Thoracic aorta (tissue), 2 donors: ENCODE measurements at places on chromosomes 5 and 9. TPM values are rescaled to one million over a fixed set of nuclear protein-coding genes. Genes with fewer than 3 reads are reported as not detected.

- no peak for DNase-seq
Observed at GRCh38 chr9:74362423-74362822, 134.7 kb upstream of the RORB start.

Gene C9orf152
- total RNA-seq: not detected

DNA sequence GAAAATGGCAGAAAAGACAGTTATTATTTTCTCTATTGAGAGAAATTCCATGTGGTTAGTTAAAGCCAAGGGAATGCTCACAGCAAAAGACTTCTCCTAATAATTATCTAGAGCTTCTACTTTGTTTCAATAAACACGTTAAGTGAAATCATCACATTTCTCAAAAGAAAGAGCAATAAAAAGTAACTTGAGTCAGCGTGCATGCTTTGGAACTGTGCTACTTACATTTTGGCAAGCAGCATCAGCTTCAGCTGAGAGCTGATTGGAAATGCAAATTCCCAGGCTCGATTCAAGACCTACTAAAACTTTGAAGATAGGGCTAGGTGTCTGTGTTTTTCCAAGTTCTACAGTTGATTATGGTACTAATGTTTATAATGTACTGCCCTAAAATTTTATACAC lies 132.1 kb downstream of the CDH18 start:
- DNase-seq: no peak

- DNase-seq: no peak
Observed at GRCh38 chr9:27817747-27818146, 244.5 kb upstream of the C9orf72 start.

DNA sequence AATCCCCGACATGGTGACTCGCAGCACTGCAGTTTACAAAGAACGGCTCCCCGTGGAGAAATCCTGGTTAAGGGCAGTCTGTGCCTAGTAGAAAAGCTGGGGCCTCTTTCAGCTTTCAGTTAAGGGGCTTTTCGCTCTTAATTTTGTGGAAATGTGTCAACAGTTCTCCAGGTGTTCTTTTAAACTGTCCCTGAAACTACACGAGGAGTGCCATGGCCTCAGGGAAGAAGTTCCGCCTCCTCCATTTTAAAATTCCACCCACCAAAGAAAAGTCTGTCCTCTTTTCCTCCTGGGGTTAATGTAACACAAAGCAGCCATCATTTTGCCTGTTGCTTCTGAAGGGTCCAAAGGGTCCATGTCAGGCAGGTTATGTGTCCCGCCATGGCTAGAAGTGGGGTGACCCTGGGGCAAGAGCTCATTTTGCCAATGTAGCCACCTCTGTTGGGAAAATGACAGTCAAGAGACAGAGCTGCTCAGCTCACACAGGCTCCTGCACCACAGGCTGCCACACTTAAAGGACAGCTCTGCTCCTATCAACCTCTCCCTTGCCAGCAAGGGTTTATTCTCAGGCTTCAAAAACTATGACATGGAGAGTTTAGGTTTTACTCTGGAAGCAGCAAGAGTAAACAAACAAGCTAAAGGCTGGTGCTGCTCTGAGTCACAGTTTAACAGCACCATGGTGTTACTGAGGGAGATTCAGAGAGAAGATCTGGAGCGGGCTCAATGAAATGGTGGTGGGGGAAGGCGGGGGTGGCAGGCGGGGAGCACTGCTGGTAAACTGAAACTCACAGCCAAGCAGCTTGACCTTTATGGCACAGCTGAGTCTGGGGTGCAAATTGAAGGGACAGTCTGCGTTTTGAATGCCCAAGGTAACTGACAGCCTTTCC lies 3.2 kb downstream of the WHRN start:
- DNase-seq: no peak

DNA sequence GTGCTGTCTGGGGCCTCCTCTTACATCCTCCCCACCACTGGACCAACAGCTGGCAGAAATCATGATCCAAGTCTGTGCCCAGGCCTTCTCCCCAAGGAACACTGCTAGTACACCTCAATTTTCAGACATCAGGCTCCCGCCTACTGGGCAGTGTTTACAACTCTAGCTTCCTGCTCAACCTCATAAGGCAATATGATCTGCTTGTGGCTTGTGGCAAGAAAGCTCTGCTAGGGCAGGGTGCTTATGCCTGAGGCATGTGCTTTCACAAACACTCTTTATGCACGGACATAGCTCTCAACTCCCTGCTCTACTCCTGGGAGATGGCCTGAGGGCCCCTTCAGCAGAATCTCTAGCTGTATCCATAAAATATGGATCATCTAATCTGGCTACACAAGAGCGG lies 32.5 kb downstream of the SH3TC2 start:
- no peak for DNase-seq

GRCh38 chr5:54602475-54602874 lies 84.9 kb downstream of the SNX18 start:
- DNase-seq: no peak

Gene FOXD4L3
- total RNA-seq: 0.78 TPM

Gene PDE6A
- total RNA-seq: not detected

- DNase-seq: no peak
Observed at GRCh38 chr5:141363952-141364660, at the start of gene PCDHGA5. PCDHGA5 (plus strand) TSS chr5:141364162; CDS start chr5:141364331, 169 bp downstream.
